T-helper 9 cell (primary cell): ENCODE measurements at places on chromosomes 6 and 20.

DNA sequence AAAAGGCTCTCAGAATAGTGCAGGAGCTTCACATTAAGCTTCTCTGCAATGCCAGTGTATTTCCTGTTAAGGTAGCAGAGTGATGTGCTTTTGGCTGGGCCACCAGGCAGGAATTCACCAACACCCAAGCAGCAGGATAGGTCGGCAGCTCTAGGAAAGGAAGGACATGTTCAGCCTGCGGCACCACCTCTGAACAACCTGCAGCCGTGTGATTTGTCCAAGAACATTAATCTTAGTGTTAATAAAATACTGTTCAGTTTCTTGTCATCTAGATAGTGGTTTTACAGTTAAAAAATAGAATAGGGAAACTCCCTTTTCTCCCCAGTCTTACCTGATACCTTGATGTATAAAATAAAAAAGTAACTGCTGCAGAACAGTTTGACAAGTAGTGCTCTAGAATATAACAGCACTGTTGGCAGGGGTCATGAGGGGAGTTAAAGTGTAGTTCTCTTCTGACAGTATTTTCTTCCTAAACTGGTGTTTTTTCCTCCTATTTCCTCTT lies 18.8 kb downstream of the ZNF292 start:
- no peak for DNase-seq

DNA sequence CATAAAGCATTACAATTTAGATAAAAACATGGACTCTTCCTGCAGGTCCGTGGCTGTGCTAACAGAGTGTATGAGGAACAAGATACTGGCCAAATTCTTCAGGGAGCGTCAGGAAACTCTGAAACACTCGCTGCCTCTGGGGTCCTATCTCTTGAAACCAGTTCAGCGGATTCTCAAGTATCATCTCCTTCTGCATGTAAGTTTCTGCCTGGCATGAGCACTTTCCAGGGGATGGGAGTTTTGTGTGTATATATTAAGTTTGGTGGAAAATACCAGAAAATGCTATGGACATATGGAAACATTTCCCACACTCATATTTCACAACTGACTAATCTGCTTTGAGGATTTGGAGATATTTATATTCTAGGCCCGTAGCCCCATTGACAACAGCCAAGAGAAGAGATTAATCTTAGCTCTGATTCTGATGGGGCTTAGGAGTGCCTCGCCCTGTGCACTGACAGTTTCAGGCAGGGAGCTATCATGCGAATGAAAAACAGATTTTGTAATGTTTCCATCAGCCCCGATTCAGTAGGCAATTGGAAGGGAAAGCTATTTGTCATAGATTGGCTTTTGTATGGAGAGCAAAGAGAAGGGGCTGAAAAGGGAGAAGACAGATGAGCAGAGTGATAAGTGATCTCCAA lies 64.7 kb upstream of the MTHFD1L start:
- DNase-seq: no peak

GRCh38 chr6:56767435-56767834 lies 124.7 kb upstream of the DST start:
- no peak for DNase-seq

DNA sequence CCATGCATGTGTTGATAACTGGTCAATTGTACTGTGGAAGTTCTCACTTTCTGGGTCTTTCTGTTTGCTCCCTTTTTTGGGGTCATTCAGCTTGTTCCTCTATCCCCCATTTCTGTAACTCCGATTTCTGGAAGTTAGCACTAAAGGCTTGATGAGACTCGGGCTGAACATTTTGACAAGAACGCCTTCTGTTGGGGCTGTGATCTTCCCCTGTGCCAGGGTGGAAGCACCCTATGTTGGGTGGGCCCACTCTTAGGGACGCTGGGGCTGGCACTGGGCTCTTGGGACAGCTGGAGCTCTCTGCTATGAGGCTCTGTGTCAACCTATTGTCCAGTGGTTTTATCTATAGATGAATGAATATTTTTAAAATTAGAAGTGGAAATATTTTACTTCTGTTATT lies 60.1 kb upstream of the FRMD1 start:
- no peak for DNase-seq

DNA sequence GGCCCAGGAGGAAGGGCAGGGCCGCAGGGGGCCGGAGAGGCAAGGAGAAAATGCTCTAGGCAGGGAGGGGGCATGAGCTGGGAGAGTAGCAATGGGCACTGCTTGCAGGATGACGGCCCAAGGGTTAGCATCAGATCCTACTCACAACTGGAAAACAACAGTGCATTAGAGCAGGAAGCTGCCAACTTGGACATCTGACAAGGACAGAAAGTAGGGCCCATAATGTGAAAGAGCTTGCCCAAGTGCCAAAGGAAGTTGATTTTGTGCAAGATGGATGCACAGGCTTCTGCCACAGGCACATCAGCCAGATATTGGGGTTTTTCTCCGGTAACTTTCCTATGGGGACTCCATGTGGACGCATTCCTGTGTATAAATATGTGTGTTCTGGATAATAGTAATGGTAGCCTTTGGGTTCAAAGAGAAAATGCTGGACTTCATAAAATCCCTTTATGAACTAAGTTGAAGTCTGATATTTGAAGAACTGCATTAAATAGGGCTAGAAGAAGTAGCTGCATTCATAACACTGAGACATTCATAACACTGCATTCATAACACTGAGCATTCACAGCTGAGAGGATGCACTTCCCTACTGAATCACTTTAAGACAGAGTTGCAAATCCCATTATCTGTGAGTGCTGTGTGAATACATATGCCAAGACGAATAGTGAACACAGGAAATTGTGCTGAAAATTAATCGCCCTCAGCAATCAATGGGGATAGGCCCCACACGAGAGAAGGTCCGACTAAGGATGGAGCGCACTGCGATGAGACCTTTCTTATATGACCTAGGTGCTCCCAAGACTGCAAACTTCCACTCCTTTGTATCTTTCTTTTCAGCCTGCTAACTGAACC lies 235.6 kb upstream of the PRDM1 start:
- no peak for DNase-seq

DNA sequence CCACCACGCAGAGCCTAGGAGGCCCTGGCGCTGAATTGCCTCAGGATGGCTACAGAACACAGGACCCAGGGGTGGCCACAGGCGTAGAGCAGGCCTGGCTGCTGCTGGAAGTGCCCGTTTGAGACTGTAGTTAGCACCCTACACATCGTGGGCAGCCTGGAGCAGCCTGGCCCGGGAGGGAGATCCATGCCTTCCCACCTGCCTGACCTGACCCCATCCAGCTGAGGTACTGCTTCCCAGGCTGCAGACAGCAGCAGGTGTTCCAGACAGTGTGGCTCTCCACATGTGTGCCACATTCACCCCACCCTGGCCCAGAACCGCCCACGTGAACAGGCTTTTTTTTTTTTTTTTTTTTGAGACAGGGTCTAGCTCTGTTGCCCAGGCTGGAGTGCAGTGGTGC lies 20.9 kb upstream of the MAP1LC3A start:
- DNase-seq: no peak

- no peak for DNase-seq
These were observed 99.9 kb upstream of the MYLIP start for GRCh38 chr6:16028966-16029365.

- DNase-seq: no peak
These were observed 124.7 kb downstream of the HFE start for GRCh38 chr6:26211963-26212362.

DNA sequence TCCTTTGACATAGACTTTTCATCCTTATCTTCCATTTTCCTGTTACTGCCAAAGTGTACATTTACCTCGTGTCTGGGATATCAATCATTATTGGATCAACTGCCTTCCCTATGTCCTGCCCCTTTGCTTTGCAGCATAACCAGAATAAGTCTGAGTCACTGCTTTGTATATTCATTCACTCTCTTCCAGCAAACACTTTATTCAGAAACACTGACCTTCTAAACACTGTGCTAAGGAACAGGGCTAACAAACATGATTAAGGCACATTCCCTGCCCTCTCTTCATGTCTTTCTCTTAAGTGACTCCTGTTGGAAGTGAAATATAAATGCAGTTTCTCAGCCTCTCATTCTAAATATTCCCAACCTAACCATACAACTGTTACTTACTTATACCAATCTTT lies 66.9 kb downstream of the COL19A1 start:
- DNase-seq: no peak

GRCh38 chr20:20663841-20664240 lies 48.6 kb downstream of the RALGAPA2 start:
- no peak for DNase-seq

- no peak for DNase-seq
These were observed 95.9 kb upstream of the KCNQ5 start for GRCh38 chr6:72525821-72526510.
